Tibial nerve (tissue), 4 donors: ENCODE measurements at places on chromosomes 13 and 19.

DNA sequence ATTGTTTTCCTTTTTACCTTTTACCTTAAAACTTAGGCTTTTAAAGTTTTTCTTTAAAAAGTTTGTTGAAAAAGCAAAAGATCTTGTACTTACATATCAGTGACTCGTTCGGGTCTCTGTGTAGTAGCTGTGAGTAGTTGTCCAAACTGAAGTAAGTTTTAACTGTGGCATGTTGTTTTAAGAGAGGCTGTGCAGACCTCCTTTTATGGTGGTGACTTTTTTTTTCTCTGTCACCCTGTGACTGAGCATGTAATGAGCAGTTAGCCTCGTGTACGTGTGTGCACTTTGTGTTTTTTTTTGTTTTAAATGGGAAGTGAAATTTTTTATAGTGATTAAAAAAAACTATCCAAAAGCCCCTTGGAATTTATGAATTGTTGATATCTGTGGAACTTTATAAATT, at the start of gene GPR183:
Gene GPR183, minus strand, starts transcription at position 153 of the 400 bp plus-strand sequence. CDS start 11,254 bp downstream, outside the sequence.
- no peak for DNase-seq

DNA sequence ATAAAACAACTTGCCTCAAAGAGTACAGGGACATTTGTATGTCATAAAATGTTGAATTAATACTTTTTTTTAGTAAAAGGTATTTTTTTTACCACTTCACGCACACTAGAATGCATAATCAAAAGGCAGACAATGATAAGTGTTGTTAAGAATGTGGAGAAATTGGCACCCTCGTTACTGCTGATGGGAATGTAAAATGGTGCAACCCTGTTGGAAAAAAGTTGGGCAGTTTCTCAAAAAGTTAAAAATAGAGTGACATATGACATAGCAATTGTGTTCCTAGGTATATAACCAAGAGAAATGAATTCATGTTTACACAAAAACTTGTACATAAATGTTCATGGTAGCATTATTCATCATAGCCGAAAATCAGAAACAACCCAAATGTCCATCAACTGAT, 109.5 kb downstream of the PIBF1 start:
- DNase-seq: no peak

GRCh38 chr19:49665351-49666119, at the start of the genes BCL2L12 and IRF3:
BCL2L12 (plus strand) TSS chr19:49665933; CDS start chr19:49666693, 760 bp downstream.
IRF3 (minus strand) TSS chr19:49665857; CDS start chr19:49664838, 1,019 bp downstream.
- DNase-seq: peak; percentile 98

DNA sequence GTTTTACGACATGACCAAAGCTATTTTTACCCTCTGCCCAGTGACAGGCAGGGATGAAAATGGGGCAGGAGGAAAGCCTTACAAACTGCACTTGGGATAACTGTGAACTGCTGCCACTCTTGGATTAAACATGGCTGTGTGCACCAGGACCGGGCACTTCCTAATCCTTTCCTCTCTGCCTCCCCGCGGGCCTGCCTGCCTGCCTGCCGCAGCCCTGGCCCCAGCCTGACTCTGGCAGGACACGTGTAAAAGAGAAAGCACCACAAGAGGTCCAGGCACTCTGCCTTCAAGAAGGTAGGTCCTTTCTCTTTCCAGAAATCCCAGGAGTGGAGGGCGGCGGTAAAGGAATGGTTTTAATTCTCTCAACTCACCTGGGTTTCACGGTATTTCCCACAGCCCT, 4.8 kb downstream of the TSHZ3 start:
- no peak for DNase-seq

- DNase-seq: no peak
Measured at GRCh38 chr13:90531744-90532143, 815.7 kb upstream of the MIR17HG start.

- no peak for DNase-seq
Measured at GRCh38 chr13:39968646-39969475, 313.4 kb downstream of the COG6 start.

DNA sequence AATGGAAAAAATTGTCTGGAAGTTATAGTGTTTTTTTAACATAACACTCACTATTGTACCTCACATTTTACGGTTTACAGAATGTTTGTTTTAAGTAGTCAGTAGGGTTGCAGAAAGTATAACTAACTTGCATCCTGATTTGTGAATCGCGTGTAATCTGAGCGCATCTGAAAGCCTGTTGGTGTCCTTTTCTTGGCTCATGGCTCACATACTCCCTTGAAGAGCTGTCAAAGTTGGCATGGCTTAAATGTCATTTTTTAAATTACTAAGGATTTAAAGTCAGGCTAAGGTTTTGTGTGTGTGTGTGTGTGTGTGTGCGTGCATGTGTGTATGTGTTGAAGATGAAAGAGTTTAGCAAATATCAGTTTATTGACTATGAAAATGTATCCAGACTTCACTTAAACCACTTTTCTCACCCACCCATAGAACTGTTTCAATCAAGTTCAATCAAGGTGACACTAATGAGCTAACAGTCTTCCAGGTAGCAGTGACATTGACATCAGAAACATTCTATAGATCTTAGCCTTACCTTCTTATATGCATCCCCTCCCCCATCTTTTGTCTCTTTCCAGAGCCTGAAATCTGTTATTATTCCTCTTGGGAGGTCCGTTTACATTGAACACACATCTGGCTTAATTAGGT, 480.4 kb upstream of the SGCG start:
- no peak for DNase-seq

GRCh38 chr19:38763795-38764220, 9.5 kb downstream of the LGALS7 start:
- no peak for DNase-seq

- no peak for DNase-seq
Measured at GRCh38 chr19:15432018-15432494, 13.3 kb upstream of the AKAP8L start.

GRCh38 chr19:30208436-30209060, 163.6 kb upstream of the ZNF536 start:
- DNase-seq: no peak

DNA sequence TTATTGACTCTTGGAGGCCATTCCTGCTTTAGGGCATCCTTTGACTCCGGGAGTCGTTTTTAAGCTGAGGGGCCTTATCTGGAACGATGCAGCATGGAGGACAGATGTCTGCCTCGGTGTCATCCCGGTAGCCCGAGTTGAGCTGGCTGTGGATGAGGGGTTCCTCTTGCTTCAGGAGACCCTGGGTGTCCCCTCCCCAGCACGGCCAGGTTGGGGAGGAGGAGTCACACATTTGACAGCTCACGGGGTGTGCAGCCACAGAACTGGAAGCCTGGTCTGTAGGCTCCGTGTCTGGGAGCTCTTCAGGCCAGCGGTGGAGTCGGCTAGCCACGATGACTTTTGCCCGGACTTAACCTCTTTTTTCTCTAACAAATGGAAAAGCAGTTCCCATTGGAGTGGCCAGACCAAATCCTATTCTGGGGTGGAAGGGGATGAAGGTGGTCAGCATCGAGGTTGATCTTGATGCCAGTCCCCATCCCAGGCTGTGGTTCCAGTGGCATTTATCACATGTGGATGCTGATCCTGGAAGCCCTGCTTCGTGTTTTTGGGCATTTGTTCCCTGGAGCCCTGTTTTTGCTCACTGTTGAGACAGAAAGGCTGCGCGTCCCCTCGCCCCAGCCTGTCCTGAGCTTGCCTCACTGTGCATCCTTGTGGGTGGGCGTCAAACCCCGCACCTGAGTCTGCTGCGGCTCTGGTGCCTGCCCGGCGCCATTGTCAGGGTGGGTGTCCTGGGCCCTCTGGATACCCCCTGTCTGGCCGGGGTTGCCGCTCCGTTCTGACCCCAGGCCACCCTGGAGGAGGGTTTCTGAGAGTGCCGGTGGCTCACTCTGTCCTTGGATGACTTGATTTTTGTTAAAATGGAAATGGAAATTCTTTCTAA, 12.0 kb downstream of the TFDP1 start:
- no peak for DNase-seq

- DNase-seq: no peak
Measured at GRCh38 chr19:38033658-38034491, 126.9 kb downstream of the SIPA1L3 start.

DNA sequence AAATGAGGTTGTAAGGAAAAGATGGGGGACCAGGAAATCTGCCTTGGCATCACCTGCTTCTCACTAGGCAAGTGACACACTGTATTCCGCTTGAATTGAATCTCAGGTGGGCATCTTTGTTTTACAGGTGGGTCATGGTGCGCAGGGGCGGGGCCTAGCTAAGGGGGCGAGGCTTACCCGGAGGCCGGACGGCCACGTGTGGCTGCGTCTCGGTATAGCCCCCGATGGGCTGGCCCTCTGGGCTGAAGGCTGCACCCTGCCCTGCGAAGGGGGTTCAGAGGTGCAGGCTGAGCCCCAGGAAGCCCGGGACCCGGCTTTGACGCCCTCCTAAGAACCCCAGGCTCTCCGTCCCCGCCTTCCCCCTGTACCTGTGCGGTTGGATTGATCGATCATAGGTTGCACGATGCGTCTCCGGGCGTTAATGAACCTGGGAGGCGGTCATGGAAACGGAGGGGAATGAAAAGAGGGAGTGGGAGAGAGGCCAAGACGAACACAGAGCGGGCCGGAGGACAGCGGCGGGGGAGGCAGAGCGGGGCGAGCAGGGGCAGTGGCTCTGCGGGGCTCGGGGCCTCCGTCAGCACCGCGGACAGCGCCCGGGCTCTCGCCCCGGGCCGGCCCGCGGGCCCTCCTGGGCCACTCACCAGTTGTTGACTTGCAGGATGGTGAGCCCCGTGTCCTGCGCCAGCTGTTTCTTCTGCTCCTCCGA, 12.5 kb downstream of the MEIS3 start:
- no peak for DNase-seq

- DNase-seq: no peak
Measured at GRCh38 chr13:23619068-23619855, 49.0 kb downstream of the TNFRSF19 start.

- DNase-seq: no peak
Measured at GRCh38 chr13:82634946-82635345, 1247.3 kb downstream of the SLITRK1 start.

- peak; percentile 84 for DNase-seq
Measured at GRCh38 chr19:16584248-16585093, 12.3 kb upstream of the SLC35E1 start.

GRCh38 chr13:102648046-102648445, 46.8 kb downstream of the METTL21C start:
- no peak for DNase-seq

- DNase-seq: no peak
Measured at GRCh38 chr13:49840266-49840665, 47.8 kb upstream of the KPNA3 start.

GRCh38 chr19:54114340-54115108, 933 bp downstream of the TFPT start:
- no peak for DNase-seq

DNA sequence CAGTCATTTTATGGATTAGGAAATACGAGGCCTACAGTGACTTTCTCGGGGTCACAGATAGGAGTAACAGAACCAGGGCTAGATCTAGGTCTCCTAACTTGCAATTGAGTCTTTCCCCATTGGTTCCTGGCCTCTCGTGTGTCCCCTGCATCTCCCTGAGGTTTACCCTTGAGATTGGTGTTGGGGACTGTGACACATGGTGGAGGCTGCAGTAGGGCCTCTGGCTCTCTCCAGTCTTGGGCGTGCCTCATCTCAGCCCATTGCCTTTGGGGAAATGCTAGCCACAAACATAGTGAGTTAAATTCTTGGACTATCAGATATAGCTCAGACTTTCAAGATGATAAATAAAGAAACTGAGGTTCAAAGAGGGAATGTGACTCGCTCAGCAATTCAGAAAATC, 212.1 kb downstream of the KCNRG start:
- no peak for DNase-seq

GRCh38 chr19:46731007-46731501, 14.1 kb upstream of the PRKD2 start:
- no peak for DNase-seq

- DNase-seq: no peak
Measured at GRCh38 chr13:43227721-43228120, 204.3 kb downstream of the DNAJC15 start.

DNA sequence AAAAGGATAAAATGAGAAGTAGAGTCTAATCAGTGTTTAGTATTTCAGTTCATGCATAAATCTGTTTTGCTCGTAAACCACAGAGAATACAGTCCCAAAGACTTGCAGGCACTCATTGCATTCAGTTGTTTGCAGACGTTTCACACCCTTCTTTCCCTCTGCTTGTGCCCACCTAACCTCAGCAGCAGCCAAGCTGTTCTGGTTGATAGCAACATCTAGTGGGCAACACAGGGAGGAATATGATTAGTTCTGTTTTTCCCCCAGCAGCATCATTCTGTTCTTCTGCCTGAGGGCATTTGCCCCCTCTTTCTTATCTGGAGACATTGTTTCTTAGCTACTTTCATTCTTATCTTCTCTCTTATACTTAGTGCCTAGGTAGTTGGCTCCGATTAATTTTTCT, 135.6 kb downstream of the PAN3 start:
- DNase-seq: no peak

GRCh38 chr13:36248700-36249099, 34.3 kb upstream of the SOHLH2 start:
- DNase-seq: no peak

DNA sequence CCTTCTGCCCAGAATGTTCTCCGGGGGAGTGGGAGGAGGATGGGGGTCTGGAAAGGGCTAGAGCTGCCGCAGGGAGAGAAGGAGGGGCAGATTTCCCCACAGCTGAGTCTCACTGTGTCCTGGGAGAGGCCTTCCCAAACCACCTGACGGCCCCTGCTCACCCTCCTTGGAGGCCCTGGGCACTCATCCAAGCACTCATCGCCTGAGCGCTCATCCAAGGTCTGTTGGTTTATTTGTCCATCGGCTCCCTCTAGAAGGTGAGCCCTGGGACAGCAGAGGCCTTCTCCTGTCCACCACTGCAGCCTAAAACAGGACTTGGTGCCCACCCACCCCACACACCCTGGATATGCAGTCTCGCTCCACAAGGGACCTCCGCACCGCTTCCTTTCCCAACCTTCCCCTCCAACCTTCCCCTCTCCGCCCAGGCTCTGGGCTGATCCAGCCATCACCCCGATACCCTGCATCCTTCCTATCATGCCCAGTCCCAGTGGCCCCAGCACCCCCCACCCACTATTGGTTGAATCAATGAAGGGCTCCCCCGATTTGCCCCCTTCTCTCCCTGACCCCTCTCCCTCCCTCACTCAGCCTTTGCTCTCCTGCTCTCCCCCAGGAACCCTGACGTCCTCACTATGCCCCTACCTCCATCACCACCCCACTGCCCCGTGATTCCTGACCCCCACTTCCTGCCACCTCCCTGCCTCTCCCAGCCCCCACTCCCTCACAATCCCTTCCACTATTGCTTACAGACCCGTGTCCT, 1.7 kb downstream of the UBXN6 start:
- peak; percentile 47 for DNase-seq
